ENCODE measurements at places on chromosomes 3 and 15.

- no peaks in the 10 kb centered on the region for H3K4me1 ChIP-seq
- no peaks in the 10 kb centered on the region for H3K36me3 ChIP-seq
- H3K27me3 ChIP-seq = peaks cover 51% of the 10 kb centered on the region
- H3K4me3 ChIP-seq = no peak overlapping the region
- DNase-seq = no peak
Observed at GRCh38 chr3:102605153-102605552, 170.3 kb downstream of the ZPLD1 start.

DNA sequence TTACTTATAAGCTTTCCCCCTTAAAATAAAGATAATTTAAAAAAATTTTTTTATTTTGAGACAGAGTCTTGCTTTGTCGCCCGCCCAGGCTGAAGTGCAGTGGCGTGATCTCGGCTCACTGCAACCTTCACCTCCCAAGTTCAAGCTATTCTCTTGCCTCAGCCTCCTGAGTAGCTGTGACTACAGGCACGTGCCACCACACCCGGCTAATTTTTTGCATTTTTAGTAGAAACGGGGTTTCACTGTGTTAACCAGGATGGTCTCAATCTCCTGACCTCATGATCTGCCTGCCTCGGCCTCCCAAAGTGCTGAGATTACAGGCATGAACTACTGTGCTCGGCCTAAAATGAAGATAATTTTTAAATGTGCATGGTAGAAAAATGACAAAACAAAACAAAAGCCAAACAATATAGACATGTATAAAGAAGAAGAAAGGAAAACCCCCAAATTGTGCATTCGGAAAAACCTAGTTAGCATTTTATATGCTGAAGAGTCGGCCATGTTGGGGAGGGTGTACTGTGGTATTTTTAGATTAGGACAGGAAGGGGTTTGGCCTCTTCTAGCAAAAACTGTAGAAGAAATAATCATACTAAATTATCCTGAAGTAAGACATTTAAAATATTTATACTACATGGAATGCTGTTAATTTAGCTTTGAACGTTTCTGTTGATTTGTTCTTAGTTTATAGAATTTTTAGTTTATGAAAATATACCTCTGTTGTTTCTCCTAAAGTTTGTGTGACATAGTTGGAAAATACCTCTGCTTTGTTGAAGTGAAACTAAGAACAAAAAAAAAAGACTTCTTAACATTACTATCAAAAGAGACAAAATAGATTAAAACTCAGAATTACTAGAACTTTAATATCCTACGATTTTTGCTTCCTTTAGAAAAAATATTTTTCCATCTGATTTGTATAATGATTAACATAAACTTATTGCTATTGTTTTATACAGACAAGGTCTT is 7.4 kb downstream of the APPL1 start:
- H3K27ac ChIP-seq = no peak overlapping the region
- no peaks in the 10 kb centered on the region for H3K27me3 ChIP-seq
- H3K4me1 ChIP-seq = peaks cover 4% of the 10 kb centered on the region
- DNase-seq = no peak
- no peak overlapping the region for H3K4me3 ChIP-seq

- no peak overlapping the region for H3K4me3 ChIP-seq
- H3K36me3 ChIP-seq = no peaks in the 10 kb centered on the region
- DNase-seq = no peak
- peaks cover 7% of the 10 kb centered on the region for H3K27me3 ChIP-seq
- no peak overlapping the region for H3K27ac ChIP-seq
Observed at GRCh38 chr15:52080031-52080430, 32.5 kb downstream of the BCL2L10 start.

GRCh38 chr3:45168451-45168850 is 22.3 kb upstream of the CDCP1 start:
- H3K4me1 ChIP-seq = peaks cover 21% of the 10 kb centered on the region
- H3K27ac ChIP-seq = no peak overlapping the region
- no peak for DNase-seq
- peaks cover 4% of the 10 kb centered on the region for H3K27me3 ChIP-seq
- no peaks in the 10 kb centered on the region for H3K36me3 ChIP-seq
- no peak overlapping the region for H3K4me3 ChIP-seq

GRCh38 chr3:118637846-118638245 is 396.8 kb downstream of the IGSF11 start:
- no peaks in the 10 kb centered on the region for H3K4me1 ChIP-seq
- DNase-seq = no peak
- no peak overlapping the region for H3K27ac ChIP-seq

- no peak for DNase-seq
- peak overlapping the region; percentile 92 for H3K4me3 ChIP-seq
- H3K4me1 ChIP-seq = peaks cover 13% of the 10 kb centered on the region
- H3K27me3 ChIP-seq = peaks cover 21% of the 10 kb centered on the region
Observed at GRCh38 chr3:194314388-194315068, 36.6 kb downstream of the CPN2 start.

DNA sequence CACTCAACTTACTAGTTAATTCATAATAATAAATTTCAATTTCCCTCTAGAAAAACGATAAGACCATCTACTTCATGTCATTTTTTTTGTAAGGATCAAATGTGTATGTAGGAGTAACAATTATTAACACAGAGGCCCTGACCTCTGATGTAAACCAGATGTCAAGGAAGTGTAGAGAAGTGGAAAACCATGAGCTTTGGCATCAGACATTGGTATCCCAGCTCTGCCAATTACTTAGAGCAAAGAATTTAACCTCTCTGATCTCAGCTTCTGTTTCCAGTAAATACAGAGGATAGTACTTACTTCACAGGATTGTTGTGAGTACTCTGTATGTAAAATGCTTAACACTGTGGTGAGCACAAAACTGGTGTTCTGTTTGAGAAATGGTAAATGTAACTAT is 17.5 kb downstream of the AQR start:
- no peak for DNase-seq
- H3K27ac ChIP-seq = no peak overlapping the region
- peaks cover 12% of the 10 kb centered on the region for H3K4me1 ChIP-seq
- no peak overlapping the region for H3K4me3 ChIP-seq

DNA sequence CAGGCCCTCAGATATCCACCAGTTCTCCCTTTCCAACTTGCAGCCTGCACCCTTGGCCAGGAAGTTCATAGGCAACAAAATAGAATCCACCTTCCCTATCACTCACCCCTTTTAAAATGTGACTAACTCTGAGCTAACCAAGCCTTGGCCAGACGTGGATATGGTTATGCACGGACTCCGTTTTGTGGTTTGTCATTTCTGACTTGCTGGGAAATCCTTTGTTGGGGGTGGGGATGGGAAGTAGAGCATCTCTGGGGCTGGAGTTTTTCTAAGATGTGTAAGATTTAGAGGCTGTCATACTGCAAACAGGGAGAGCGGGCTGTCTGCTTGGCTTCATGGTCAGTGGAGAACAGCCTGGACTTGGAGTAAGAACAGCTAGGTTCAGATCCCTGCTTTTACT is 62.6 kb downstream of the SMAD3 start:
- no peak for DNase-seq
- H3K4me1 ChIP-seq = peaks cover 60% of the 10 kb centered on the region
- H3K27me3 ChIP-seq = no peaks in the 10 kb centered on the region

DNA sequence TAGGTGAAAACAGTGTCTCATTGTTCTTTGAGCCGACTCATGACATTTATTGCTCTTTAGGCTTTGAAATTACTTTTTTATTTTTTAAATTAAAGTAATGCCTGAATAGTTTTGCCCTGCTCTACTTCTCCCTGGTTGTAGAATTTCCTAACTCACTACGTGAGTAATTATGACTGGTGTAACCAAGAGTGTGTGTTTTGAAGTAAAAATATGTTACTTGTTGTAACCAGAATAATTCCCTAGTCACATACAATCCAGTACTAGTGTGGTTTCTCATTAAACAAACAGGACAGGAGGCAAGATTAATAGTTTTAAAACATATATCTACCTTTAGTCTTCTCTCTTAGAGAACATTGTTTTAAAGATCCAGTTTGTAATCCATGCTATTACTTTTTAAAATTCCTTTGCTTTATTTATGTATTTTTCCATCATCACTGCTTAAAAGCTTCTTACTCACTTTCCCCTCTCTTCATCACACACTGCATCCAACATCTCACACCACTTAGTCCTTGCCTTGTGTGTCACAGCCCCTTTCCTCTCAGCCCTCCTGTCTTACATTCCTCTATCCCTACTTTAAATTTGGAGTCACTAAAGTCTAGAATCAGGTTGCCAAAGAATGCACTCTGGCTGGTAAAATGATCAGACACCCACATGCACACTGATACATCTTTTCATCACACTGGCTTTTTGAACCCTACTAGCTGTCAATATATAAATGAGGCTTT is 219.7 kb downstream of the WNT5A start:
- no peaks in the 10 kb centered on the region for H3K4me1 ChIP-seq
- no peaks in the 10 kb centered on the region for H3K27me3 ChIP-seq
- no peak overlapping the region for H3K4me3 ChIP-seq
- H3K27ac ChIP-seq = no peak overlapping the region

DNA sequence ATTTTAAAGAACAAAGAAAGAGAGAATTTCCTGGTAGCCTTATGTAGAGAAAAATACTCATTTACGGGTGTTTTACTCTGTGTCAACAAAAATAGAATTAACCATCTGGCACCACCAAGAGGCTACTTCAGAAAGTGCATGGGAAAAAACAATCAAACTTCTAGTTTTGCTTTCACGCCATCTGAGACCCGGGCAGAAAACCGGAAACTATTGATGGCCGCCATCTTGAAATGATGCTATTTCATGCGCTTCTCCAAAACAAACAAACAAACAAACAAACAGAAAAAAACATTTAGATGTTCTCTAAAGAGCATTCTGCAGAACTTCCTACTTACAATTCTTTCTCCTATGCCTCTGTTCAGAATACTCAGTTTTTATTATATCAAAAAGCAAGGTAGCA is 49.4 kb upstream of the SYNPR start:
- H3K4me3 ChIP-seq = no peak overlapping the region
- H3K4me1 ChIP-seq = no peaks in the 10 kb centered on the region
- no peaks in the 10 kb centered on the region for H3K36me3 ChIP-seq
- H3K27ac ChIP-seq = no peak overlapping the region

DNA sequence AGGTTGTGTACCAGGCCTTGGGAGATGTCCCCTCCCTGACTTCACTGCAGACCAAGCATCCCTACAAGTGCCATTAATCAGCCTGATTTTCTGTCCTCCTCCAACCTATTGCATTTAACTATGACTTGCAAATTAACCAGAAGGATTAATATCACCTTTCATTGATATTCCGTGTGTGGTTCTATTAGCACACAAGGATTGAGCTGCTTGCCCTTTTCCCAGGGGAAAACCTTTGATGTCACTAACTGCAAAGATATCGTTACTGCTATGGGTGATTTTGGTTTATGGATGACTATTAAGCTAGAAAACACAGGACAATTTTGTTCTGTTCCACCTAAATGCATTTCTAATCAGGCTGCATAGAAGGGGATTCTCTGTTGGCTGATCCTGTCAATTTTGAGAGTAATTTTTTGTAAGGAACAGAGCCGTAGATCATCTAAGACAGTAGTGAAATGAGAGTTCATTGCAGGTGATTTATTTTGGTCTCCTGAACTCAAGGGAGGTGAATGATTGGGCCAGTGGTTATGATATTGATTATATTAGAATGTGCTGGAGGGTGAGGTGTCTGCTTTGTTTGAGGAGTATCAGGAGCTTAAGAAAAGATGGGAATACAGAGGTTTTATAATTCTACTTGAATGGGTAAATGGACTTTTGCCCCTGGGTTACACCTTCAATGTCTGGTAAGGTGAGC is 177.5 kb upstream of the SNTN start:
- DNase-seq = no peak
- H3K4me3 ChIP-seq = no peak overlapping the region
- no peaks in the 10 kb centered on the region for H3K36me3 ChIP-seq
- H3K4me1 ChIP-seq = no peaks in the 10 kb centered on the region

DNA sequence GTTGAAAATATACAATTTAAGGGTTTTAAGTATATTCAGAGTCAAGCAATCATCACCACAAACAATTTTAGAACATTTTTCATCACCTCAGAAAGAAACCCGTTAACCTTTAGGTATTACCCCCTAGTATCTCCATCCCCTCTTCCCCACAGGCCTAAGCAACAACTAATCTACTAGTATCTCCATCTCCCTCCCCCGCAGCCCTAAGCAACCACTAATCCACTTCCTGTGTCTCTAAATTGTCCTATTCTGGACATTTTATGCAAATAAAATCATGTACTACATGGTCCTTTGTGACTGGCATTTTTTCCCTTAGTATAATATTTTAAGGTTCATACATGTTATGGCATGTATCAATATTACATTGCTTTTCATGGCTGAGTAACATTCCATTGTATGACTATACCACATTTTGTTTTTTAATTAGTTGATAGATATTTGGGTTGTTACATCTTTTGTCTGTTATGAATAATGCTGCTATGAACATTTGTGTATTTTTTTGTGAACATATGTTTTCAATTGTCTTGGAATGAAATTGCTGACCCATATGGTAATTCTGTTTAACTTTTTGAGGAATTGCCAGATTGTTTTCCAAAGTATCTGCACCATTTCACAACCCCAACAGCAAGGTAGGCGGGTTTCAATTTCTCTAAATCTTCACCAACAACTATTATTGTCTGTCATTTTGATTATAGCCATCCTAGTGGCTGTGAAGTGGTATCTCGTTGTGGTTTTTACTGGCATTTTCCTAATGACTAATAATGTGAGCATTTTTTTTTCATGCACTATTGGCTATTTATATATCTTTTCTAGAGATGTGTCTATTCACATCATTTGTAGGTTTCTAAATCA is 215.6 kb upstream of the CD96 start:
- H3K4me3 ChIP-seq = no peak overlapping the region
- H3K4me1 ChIP-seq = peaks cover 26% of the 10 kb centered on the region
- H3K36me3 ChIP-seq = peaks cover 2% of the 10 kb centered on the region

- peak overlapping the region; percentile 72 for H3K27ac ChIP-seq
- H3K4me3 ChIP-seq = no peak overlapping the region
- H3K36me3 ChIP-seq = peaks cover 4% of the 10 kb centered on the region
- no peaks in the 10 kb centered on the region for H3K27me3 ChIP-seq
- H3K4me1 ChIP-seq = peaks cover 16% of the 10 kb centered on the region
Observed at GRCh38 chr3:128278130-128278529, 124.8 kb downstream of the EEFSEC start.

DNA sequence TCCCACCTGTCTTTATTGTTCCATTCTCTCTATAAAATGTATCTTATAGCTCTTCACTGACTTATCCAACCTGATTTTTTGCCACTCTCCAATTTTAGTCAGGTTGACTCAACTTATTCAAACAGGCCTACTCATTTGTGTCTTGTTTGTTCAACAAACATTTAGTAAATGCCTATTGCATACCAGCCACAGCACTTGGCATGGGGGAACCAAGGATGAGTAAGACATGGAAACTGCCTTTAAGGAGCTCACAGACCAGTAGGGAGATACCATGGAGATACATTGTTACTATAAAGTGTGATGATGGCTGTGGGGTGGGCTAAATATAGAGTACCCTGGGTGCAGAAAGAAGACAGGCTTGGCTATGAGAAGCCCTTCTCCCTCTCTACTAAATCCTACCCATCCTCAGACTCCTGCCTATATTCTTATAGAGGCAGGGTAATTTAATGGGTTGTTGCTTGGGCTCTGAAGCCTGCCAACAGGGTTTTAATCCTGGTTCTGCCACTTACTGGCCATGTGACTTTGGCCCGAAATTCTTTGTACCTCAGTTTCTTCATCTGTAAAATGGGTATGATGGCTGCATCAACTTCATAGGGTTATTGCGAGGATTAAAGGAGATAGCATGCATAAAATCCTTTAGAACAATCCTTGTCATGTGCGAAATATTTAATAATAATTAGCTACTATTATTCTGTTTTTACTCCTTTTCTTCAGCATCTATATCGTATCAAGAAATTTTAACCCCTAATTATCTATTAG is 348.5 kb upstream of the UMPS start:
- no peaks in the 10 kb centered on the region for H3K4me1 ChIP-seq
- H3K36me3 ChIP-seq = no peaks in the 10 kb centered on the region
- no peak overlapping the region for H3K4me3 ChIP-seq

- no peak overlapping the region for H3K4me3 ChIP-seq
- no peaks in the 10 kb centered on the region for H3K27me3 ChIP-seq
- peaks cover 2% of the 10 kb centered on the region for H3K36me3 ChIP-seq
- DNase-seq = no peak
- H3K4me1 ChIP-seq = peaks cover 6% of the 10 kb centered on the region
Observed at GRCh38 chr3:152121270-152121636, 147.5 kb upstream of the MBNL1 start.

Measured in T-helper 17 cell (primary cell).